ENCODE measurements at places on chromosomes 4 and X. TPM values are rescaled to one million over a fixed set of nuclear protein-coding genes. Genes with fewer than 3 reads are reported as not detected.

The TMEM184C gene
- 22.0 TPM for total RNA-seq

The MAGEA4 gene
- total RNA-seq, result not detected

The HTR2C gene
- total RNA-seq, result not detected

The YIPF7 gene
- not detected for total RNA-seq

The SPATA4 gene
- total RNA-seq, result not detected

The DOK7 gene
- total RNA-seq, result 0.83 TPM

The FGF2 gene
- 1.2 TPM for total RNA-seq

The TRIM60 gene
- total RNA-seq, result not detected

The AFAP1 gene
- total RNA-seq, result 1.3 TPM

The USO1 gene
- total RNA-seq, result 47.1 TPM

The BTK gene
- 1.3 TPM for total RNA-seq

The AWAT2 gene
- total RNA-seq, result not detected

The FOXO4 gene
- total RNA-seq, result 13.2 TPM

The ZMAT1 gene
- 2.5 TPM for total RNA-seq

The RAB33A gene
- 0.15 TPM for total RNA-seq

- no peak for DNase-seq
Measured at GRCh38 chrX:11137543-11138139, 26.5 kb downstream of the HCCS start.

- DNase-seq, result peak; percentile 59
Measured at GRCh38 chr4:56410247-56411062, 23.2 kb upstream of the AASDH start.

GRCh38 chrX:115402299-115402698, 112.8 kb downstream of the LUZP4 start:
- DNase-seq, result no peak

DNA sequence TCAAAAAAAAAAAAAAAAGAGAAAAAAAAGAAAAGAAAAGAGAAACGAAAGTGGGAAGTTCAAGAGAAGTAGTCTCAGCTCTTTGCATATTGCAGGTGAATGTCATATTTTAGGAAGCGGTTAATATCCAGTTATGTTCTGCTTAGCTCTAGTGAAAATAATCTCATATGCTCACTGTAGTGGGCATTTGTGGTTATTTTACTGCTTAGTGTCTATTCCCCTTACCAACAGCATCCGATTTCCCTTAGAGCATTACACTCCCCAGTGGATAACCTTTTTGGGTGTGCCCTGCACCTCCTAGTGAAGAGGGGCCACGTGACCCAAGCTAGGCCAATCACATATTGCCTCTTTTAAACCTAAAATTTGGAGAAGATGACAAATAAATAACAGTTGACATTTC, 111.2 kb upstream of the ZNF827 start:
- DNase-seq, result no peak

GRCh38 chr4:125043486-125043885, 271.3 kb upstream of the FAT4 start:
- DNase-seq, result no peak

- DNase-seq, result peak; percentile 46
Measured at GRCh38 chr4:179867300-179867878, 2375.8 kb upstream of the TENM3 start.

GRCh38 chr4:40264995-40265909, 68.4 kb downstream of the RHOH start:
- no peak for DNase-seq

- DNase-seq, result no peak
Measured at GRCh38 chr4:181982856-181983255, 260.3 kb upstream of the TENM3 start.

DNA sequence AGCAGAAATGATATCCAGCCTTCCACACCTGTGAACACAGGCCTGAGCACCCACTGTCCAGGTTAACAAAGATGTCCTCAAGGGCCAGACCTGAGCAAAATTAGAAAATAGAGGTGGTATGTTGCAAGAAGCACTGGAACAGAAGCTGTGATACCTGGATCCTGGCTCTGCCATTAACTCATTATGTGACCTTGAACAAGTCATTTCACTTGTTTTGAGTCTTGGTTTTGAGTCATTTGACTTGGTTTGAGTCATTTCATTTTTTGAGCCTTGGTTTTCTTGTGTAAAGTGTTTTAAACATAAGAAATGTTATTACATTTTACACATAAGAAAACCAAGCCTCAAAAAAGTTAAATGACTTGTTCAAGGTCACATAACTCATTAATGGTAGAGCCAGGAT, 2.9 kb upstream of the NWD2 start:
- no peak for DNase-seq

DNA sequence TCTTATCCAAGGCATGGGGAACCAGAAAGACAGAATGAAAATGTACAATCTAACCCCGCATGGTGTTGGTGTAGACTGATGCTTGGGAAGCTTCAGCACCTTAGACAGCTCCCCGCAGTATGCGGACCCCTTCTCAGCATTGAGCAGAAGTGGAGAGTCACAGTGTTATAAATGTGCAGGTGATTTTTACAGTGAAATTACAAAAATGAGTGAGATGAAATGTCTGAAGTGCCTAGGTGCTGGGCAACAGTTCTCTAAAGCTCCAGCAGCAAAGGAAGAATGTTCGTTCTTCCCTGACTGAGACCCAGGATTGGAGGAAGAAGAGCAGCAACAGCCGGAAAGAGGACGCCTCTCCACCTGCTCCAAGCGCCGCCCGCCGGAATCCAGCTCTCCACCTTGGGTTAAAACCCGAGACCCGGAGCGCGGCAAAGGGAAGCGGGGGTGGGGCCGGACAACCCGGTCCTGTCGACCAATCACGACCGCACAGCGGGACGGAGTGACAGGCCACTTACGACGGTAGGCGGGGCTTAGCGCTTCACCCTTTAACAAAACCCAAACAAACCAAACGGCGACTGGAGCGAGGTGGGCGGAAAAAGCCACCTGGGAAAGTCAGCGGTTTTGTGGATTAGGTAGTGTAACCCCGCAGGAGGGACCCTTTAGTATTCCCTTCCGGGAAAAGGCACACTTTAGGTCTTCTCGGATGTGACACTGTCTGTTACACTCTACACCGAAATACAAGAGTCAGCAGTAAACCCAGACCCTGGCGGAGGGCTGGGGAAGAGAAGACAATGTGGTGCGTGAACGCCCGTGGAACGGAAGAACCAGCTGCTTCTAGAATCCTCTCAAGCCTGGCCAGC, at the start of gene GLRA3:
GLRA3 (minus strand) TSS at position 403 of the 857 bp plus-strand sequence. CDS start 436 bp downstream, outside the sequence.
- no peak for DNase-seq

DNA sequence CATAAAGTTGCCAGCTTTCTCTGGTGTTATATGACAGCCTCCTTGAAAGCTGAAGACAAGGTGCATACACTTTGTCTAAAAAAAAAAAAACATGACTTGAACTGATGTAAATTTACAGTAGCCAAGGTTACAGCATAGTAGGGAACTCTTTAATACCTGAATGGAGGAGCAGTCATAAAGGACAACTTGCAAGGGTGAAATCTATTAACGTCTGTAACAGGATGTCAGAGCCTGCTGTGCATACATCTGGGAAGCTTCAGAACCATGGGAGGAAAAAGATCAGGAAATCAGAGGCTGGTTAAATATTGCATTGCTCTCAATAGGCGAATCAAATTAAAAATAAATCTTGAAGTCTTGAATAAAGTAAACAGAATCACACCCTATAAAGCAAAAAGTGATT, 484.0 kb upstream of the CTSO start:
- DNase-seq, result no peak

DNA sequence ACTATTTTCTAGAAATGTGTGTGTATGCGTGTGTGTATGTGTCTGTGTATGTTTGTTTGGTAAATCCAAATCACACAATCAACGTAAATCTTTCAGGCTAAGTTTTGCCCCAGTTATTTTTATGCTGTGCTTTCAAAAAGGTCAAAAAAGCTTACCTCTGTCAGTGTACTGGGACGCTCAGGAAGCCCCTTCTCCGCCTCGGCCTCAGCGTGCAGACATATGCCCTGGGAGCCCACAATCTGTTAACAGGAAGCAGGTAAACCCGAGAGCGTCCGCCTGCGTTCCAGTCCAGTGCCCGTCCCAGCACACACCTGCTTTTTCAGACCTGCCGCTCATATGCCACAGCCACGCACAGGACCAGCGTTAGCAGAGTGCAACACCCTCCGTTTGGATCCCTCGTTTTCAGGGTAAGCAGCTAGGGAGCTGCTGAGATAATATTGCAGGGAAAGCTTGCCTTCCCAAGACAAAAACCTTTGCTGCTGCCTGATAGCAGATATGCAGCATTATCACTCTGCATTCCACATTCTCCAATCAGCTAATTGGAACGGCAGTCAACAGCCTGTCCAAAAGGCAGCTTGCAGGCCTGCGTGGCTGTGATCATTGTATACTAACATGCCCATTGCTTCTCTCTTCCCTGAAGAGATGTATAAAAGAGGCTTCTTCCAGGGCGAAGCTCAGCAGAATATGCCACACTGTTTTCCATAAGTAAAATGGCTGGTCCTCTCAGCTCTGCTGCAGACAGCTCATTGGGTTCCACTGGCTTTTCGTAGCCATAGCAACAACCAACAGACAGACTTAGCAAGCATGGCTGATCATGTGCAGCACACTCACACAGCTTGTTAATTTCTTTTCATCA, at the start of gene SORBS2:
SORBS2 (minus strand) TSS at position 686 of the 856 bp plus-strand sequence. CDS start 121,623 bp downstream, outside the sequence.
- DNase-seq, result peak; percentile 76

DNA sequence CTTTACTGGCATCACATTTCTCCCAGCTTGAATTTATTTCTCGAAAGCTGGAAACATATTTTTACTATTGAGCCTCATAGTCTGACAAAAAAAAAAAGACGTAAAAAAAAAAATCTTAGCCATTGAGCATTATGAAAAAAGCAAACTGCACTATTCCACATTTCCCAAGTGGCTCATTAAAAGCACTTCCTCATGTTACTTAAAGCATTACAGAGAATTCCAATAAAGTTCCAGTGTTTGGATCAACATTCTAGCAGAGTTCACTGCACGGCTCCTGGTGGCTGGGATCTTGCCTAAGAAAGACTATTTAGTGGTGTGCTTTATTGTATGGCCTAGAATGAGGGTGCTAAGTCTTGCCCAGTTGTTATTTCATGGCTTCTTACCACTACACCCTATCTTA, 476.2 kb downstream of the PPARGC1A start:
- DNase-seq, result no peak

GRCh38 chr4:7160439-7160838, 31.9 kb upstream of the SORCS2 start:
- no peak for DNase-seq

- DNase-seq, result no peak
Measured at GRCh38 chrX:50436797-50437196, 33.8 kb downstream of the DGKK start.

- no peak for DNase-seq
Measured at GRCh38 chr4:107751670-107752069, 31.6 kb upstream of the PAPSS1 start.

DNA sequence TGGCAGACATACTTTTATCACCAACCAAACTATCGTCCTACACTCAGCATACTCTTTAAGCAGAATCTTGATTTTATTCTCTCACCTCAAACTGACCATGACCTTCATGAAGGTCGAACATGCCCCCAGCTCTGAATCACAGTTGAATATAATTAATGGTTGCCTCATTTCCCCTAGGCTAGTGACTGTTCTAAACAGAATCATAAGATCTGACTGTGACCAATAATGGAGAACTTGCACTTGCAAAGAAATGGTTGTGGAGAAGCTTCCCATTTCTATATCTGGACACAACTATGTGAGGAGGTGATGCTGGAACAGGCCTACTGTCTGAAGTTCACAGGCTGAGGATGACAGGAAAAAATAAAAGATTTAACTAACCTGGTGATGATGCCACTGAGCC, 85.1 kb downstream of the PDGFC start:
- no peak for DNase-seq

DNA sequence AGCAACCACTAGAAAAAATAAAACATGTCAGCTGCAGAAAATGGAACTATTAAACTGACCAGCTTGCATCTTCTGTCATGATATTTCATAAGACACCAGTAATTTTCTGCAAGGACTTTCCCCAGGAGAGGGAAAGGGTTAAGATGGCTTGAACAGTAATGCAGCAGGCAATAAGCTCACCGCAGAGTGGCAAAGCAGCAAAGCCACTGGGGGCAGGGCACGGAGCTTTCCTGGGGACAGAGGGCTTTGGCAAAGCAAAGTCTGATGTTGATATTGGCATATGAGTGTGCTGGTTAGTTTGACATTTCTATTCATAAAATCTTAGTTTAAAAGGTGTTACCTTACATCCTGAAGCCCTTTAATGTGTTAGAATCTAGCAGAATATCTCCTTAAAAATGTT, 55.1 kb upstream of the NAP1L5 start:
- DNase-seq, result peak; percentile 91

- no peak for DNase-seq
Measured at GRCh38 chr4:71553605-71554004, 214.8 kb downstream of the SLC4A4 start.

DNA sequence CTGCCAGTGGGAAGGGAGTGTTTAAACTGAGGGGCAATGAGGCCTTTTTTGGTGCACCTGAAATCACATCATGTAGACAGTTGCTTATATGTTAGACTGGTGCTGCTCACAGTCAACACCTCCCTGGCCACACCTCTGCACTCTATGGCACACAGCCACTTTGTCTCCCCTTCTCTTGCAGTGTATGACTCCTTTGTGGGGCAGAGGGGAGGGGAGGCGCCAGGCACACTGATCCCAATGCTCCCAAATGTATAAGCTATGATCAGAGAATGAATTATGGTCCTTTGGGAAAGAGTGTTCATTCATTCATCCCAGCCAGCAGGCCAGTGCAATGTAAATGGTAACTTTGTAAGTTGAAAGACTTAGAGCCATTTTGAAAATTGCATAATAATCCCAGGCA, 4.6 kb upstream of the GPC3 start:
- DNase-seq, result no peak

DNA sequence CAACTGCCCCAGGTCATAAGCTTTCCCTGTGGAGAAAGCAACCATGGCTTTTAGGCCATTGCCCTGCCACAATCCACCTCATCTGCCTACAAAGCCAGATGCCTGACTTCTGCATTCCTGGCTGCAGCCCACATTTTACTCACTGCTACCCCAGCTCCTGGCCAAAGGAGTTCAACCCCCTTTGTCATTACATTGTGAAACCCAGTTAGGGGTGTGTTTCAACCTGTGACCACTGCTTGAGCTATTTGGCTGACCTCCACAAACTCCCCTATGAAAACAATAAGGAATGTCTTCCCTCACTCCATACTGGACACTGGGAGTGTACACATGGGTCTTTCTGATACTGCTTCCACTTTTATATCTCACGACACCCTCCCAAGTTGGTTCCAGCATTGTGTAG, 589.2 kb downstream of the SH3BGRL start:
- DNase-seq, result no peak

GRCh38 chrX:127861611-127862010, 190.6 kb downstream of the ACTRT1 start:
- DNase-seq, result no peak

DNA sequence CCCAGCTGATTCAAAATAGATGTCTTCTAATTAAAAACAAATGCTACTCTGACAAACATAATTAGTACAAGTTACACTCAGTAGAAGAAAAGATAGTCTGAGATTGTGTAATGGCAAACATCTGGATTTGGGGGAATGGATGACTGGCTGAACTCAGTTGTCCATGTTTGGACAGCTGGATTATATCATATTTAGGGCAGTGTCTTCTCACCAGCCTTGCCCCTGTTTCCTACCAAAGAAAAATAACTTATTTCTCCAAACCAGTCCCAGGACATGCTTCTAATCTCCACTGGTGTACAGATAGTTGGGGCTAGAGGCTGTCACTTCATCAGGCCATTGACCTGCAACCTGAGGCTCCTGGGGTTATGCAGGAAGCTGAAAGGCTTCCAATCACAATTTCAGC, 237.3 kb downstream of the USP46 start:
- DNase-seq, result no peak

- no peak for DNase-seq
Measured at GRCh38 chr4:149279331-149279730, 536.3 kb downstream of the IQCM start.

- DNase-seq, result no peak
Measured at GRCh38 chr4:78654807-78655206, 103.2 kb downstream of the ANXA3 start.

- no peak for DNase-seq
Measured at GRCh38 chr4:11535333-11535732, 106.6 kb upstream of the HS3ST1 start.
